Sigmoid colon (tissue), 7 donors: ENCODE measurements at places on chromosomes 6 and 20. TPM values are rescaled to one million over a fixed set of nuclear protein-coding genes. Genes with fewer than 3 reads are reported as not detected.

Gene OR2H1
- not detected for total RNA-seq

Gene TRIM40
- total RNA-seq, result not detected

Gene TBXT
- total RNA-seq, result not detected

Gene AIF1
- total RNA-seq, result 38.5 TPM

Gene CAP2
- total RNA-seq, result 53.6 TPM

Gene DEFB114
- total RNA-seq, result not detected

Gene NKX2-4
- total RNA-seq, result not detected

Gene ADTRP
- not detected for total RNA-seq

Gene GTSF1L
- not detected for total RNA-seq

Gene TUBB2A
- total RNA-seq, result 98.1 TPM

Gene MOG
- total RNA-seq, result not detected

Gene WFDC10B
- total RNA-seq, result not detected

Gene SLC35D3
- 0.16 TPM for total RNA-seq

Gene SDCBP2
- 2.6 TPM for total RNA-seq

Gene OR2J3
- total RNA-seq, result not detected

Gene DCDC2
- not detected for total RNA-seq

Gene FAM184A
- 8.7 TPM for total RNA-seq
